ENCODE measurements at places on chromosomes 5 and 9.

DNA sequence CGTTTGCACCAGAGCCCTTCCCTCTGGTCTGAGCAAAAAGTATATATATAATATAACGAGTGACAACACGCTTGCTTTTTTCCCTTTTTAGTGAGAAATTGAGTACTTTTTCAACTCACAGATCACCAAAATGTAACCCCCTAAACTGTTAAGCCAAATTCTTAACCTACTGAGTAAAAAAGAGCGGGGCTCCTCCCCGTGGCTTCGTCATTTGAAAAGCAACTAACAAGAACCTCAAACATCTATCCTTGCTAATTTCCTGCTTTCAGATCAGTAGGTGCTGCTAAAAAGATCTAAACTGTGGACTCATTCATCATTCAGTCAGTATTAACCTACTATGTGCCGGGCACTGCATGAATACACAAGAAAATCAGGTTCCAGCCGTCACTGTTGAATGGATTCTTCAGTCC lies 1.0 kb upstream of the PTBP3 start:
- DNase-seq, result peak; percentile 68

DNA sequence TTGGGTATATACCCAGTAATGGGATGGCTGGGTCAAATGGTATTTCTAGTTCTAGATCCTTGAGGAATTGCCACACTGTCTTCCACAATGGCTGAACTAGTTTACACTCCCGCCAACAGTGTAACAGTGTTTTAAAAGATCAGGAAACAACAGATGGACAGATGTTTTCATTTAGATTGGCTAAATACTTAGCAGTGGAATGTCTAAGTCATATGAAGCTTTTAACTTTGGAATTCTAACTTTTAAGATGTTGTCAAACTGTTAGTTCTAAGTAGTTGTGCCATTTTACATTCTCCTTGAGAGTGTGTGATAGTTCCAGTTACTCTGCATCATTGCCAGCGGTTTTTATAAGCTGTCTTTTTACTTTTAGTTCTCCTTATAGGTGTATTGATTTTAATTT lies 688.8 kb downstream of the SEMA5A start:
- no peak for DNase-seq

GRCh38 chr5:176151281-176151680 lies 86.9 kb upstream of the SIMC1 start:
- no peak for DNase-seq

DNA sequence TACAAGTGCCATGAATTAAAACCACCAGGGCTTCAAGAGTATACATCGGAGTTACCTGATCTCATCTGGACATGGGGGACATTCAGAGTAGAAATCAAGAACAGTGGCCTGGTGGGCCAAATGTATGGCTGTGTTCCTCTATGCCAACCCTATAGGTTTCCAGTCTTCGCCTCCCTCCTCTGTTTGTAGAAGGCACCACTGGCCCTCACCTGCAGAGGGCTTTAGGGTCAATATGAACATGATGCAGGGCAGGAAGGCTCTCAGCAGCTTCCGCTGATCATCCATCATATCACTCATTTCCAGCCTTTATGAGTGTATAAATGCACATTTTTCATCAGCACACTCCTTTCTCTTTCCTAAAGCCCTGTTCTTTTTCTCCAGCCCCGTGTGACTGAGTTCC lies 555.5 kb upstream of the BRINP1 start:
- DNase-seq, result no peak

GRCh38 chr9:26725573-26725972 lies 167.0 kb downstream of the CAAP1 start:
- DNase-seq, result no peak

- DNase-seq, result no peak
These were observed 143.5 kb downstream of the GHR start for GRCh38 chr5:42566652-42567295.

DNA sequence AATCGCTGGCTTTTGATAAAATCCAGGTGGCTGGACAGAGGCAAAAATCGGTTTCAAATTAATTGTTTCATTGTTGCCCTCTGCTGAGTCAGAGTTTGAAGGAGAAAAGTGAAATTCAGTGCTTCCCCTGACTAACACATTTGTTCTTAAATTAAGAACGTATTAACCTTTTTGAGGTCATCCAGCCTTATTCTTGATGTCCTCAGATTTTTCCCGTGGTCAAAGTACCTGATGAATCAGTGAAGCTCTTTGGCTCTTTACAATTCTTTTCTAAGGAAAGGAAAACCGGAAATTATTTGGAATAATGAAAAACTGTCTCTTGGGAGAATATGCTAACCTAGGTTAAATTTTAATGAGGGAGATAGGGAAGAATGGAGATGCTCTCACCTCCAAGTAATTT lies 21.6 kb downstream of the OSMR start:
- DNase-seq, result no peak

DNA sequence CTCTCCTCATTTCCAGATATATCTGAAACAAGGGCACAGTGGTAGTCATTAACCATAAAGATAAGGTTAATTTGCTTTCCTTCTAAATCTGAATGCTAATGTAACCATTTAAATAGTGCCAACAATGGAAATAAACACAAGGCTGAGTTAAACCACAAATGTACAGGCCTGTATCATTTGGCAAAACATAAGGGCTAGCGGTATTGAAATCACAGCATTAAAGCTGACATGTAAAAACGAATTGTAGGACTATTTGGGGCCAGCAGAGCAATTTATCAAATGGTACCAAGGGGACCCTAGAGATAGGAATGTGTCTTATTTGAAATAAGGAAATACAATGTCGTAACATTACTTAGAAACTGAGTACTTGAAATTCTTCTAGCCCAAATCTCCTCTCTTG lies 247.5 kb upstream of the RPS23 start:
- no peak for DNase-seq

DNA sequence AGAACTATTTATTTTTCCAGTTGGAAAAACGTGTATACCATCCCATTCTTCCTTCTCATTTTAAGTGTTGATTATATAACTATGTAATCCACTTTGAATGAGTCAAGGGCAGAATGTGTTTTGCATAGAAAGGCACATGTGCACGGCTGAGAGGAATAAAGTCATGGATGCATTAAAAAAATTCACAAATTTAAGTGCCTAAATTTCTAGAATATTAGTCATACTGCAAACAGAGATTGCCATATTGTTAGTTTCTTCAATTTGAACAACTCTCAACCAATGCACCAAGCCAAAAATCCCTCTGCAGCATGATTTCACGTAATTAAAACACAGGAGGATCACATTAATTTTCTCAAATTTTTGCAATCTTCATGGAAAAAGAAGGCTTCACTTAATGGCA lies 166.3 kb downstream of the MPDZ start:
- no peak for DNase-seq

DNA sequence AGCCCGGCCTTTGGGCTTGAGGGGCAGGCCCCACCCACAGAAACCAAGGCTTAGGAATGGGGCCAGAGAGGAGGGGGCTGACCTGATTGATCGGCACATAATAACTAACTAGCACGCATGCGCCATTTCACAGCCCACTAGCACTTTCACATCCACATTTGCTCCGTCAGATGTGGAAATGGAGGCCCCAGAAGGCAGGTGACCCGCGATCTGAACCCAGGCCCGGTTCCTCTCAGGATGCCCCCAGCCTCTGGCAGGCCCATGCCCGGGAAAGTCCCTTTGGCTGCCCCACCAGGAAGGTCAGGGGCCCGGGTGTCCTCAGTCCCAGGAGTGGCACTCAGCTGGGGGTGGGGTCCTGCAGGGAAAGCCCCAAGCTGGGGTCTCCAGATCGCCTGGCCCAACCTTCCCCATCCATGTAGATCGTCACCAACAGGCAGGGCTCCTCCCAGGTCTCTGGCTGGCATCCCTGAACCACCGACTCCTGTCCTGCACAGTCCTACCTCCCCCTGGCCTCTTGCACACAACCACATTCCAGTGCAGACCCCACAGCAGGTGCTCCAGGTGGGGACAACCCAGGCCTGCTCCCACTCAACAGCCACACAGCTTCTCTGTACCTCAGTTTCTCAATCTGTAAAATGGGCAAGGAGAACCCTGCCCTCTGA lies 46.7 kb downstream of the VAV2 start:
- DNase-seq, result no peak

- no peak for DNase-seq
These were observed at the start of gene OR1L6 for GRCh38 chr9:122742003-122742402. Gene OR1L6 (plus strand): TSS chr9:122742303. CDS start chr9:122749848, 7,545 bp downstream.

DNA sequence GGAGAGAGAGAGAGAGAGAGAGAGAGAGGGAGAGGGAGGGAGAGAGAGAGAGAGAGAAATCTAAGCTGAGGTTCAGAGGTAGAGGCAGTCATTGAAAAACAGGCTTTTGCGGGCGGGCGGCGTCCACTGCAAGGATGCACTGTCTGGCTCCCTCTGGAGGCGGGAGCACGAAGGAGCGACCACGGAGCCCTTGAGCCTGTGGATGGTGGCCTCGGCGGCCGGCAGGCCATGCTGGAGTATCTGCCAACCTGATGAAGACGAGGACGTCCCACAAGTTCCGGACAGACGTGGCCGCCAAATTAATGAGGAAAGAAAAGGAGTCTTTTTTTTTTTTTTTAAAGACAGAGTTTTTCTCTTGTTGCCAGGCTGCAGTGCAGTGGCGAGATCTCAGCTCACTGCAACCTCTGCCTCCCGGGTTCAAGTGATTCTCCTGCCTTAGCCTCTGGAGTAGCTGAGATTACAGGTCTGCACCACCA lies 2.2 kb upstream of the CCDC125 start:
- peak; percentile 87 for DNase-seq

- no peak for DNase-seq
These were observed 28.9 kb downstream of the ACTBL2 start for GRCh38 chr5:57453728-57454127.

- no peak for DNase-seq
These were observed 268.0 kb downstream of the ZSWIM6 start for GRCh38 chr5:61600123-61600444.

DNA sequence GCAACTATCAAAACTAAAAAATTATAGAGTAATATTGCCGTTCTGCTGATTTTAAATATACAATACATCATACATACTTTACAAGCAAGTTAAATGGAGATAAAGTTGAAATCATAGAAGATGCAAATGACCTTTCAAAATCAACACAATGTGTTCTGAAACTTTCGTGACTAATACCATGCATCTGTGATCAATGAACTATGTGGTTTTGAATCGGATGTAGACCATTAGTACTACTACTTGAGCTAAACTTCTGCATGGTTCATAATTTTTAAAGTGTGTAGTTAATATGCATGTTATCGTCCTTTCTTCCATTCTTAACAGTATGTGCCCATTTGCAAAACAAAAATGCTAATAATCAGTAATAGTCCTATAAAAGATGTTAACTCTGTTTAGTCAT lies 11.3 kb upstream of the PHF2 start:
- no peak for DNase-seq

DNA sequence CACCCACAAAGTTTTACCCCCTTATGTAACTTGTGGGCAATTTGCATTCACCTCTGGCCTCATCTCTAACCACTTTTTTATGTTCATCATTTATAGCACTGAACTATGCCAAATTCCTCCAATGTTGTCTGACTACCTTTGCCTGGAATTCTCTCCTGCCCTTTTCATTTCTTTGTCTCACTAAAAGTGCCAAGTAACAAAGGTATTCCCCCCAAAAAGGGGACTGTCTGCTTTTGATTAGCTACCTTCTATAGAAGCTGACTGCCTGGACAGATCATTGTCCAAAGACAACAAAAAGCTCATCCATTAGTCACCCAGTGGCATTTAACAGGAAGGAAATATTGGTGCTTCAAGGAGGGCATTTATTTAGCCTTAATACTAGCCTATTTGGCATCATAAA lies 189.9 kb upstream of the VCAN start:
- DNase-seq, result no peak

GRCh38 chr9:11192993-11193392 lies 580.2 kb upstream of the PTPRD start:
- DNase-seq, result no peak

GRCh38 chr9:137820161-137820855 lies 57.3 kb upstream of the CACNA1B start:
- DNase-seq, result no peak

GRCh38 chr5:2168601-2169429 lies 286.1 kb upstream of the IRX4 start:
- no peak for DNase-seq

DNA sequence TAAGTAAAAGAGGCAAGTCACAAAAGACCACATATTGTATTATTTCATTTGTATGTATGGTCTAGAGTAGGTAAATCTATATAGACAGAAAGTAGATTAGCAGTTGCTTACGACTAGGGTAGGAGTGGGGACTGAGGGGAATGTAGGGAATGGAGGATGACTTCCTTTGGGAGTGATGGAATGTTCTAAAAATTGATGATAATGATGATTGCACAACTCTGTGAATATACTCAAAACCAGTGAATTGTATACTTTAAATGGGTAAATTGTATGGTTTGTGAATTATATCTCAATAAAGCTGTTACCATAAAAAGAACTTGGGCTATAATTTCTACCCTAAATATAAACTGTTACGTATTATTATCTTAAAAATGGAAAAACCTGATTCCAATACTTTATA lies 35.0 kb downstream of the ADAMTS6 start:
- DNase-seq, result no peak

DNA sequence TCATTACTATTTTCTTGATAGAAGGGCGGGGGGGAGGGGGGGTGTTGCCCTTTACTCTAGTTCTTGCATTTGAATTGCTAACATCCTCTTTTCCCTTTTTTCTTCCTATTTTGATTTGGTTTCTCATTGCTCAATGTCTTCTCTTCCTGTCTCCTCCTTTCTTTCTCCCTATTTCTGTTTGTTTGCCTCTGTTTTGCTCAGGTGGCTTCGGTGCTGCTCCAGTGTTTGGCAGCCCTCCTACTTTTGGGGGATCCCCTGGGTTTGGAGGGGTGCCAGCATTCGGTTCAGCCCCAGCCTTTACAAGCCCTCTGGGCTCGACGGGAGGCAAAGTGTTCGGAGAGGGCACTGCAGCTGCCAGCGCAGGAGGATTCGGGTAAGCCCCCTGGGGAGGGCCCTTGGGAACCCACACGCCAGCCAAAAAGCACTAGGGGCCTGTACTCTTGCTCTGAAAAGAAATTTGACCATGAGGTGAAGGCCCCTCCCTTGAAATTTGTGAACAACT lies 48.3 kb downstream of the FAM78A start:
- DNase-seq, result no peak

GRCh38 chr9:12271421-12271891 lies 421.7 kb upstream of the TYRP1 start:
- no peak for DNase-seq

- DNase-seq, result peak; percentile 83
These were observed 532 bp downstream of the DNAJC21 start for GRCh38 chr5:34929720-34930461.

GRCh38 chr9:114086009-114086408 lies 7.9 kb upstream of the AMBP start:
- DNase-seq, result no peak

- DNase-seq, result no peak
These were observed 5.6 kb downstream of the PTCD2 start for GRCh38 chr5:72325566-72326305.

DNA sequence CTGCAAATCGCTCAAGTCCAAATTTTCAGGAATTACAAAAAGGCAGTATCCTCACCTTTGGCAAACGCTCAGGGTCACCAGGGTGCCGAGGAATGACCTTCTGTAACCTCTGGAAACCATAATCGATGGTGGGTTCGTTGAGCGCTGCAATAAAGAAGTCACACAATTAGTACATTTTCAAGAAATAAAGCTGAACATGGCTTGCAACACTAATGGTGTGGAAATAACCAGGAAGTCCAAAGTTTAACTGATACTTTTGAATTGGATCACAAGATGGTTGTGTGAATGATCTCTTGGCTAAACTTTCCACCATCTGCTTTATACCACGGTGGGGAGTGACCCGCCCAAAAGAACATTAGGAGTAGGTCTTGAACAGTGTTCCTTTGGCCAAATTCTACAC lies 368.7 kb downstream of the EBF1 start:
- no peak for DNase-seq
